NCI-H1436 treated with DMSO at 0.1 percent for 48 hours (cell line): ENCODE measurements at places on chromosomes 11 and 22.

GRCh38 chr11:13929395-13929891 is 33.1 kb upstream of the SPON1 start:
- DNase-seq: no peak

DNA sequence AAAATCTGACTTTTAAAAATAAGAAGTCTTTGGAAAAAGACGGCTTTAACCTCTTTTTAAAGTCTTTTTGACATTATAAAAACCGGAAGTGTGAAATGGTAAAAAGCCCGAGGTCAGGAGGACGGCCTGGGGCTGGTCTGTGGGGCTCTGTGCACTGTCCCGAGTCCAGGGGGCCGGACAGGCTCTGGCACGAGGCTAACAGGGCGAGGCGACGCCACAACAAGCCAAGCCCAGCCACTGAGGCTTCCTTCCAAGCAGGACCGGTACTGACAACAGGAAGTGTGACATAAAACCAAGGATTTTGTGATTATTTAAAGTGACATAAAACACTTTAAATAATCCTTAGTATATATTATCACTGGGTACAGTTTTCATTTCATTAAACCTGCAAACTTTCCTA is 39.2 kb downstream of the BRD1 start:
- DNase-seq: no peak

DNA sequence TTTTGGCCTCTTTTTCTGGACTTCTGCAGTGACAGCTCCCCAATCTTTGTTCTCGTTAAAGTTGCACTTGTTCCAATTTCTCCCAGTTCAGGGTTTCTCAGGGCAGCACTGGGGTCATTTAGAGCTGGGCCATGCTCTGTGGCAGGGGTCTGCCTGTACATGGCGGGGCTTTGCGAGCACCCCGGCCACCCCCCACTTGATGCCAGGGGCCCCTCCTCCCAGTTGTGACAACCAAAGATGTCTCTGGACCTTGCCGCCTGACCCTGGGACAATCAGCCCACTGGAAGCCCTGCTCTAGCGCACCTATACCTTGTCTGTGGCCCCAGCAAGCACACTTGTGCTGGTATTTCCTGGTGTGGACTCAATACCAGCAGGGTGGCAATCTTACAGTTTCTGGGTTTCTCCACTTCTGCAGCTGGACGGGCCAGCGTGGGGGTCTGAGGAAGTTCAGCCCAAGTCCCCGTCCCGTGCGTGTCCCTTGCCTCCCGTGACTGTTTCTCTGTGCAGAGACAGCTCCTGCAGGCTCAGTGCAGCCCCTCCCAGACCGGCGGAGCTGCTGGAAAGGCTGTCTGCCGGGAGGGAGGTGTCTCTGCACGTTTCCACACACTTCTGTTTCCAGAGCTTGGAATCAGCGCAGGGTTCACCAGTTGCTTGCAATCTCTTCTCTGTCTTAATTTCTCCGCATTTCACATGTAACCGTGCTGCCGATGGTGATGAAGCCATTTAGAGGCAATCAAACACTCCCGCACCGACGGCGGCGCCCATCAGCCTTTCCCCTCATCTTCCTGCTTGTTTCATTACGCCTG is 1328.9 kb downstream of the BRD1 start:
- no peak for DNase-seq

GRCh38 chr11:46060013-46060412 is 61.2 kb downstream of the PHF21A start:
- DNase-seq: no peak

- no peak for DNase-seq
Observed at GRCh38 chr11:112844517-112844916, 116.7 kb upstream of the NCAM1 start.

- no peak for DNase-seq
Observed at GRCh38 chr11:15636521-15637089, 521.9 kb downstream of the INSC start.

DNA sequence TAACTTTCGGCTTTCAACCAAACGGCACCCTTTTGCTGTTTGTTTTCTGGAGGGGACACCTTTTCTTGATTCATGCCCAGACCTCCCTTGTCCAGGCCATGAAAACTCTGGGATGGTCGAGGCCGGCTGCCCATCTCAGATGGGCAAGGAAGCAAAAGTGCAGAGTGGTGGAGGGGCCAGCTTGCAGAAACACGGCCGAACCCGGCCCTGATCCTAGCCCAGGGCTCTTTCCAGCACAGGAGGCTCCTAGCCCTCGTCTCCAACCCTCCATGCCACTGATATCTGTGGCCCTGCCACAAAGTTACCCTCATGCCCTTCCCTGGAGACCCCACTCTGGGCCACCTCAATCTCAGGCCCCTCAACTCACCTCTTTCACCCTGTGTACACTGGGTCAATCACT is 18.9 kb upstream of the SLC22A12 start:
- DNase-seq: no peak

GRCh38 chr22:44697423-44698141 is 4.4 kb upstream of the PRR5 start:
- no peak for DNase-seq

GRCh38 chr11:9070749-9071491 is 20.5 kb downstream of the SCUBE2 start:
- no peak for DNase-seq

DNA sequence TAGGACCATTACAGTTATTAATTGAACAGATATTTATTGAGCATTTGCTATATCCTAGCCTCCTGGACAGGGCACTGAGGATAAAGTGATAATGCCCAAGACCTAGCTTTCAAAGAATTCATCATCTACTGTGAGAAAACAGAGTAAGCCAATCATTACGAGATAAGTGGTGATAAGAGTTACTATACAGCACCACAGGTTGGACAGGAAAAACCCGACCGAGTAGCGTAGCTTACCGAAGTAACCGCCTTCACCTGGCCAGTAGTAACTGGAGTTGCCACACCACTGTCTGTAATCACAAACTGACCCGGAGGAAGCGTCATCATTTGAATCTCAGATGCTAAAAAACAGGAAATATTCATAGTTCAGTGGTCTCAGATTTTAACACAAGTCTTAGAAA is 10.0 kb upstream of the NFRKB start:
- DNase-seq: no peak

- DNase-seq: no peak
Observed at GRCh38 chr11:124153821-124154220, 29.3 kb upstream of the OR10D3 start.

- DNase-seq: no peak
Observed at GRCh38 chr22:37309211-37310074, 27.1 kb downstream of the CYTH4 start.

GRCh38 chr11:21038801-21039200 is 369.4 kb downstream of the NELL1 start:
- no peak for DNase-seq

- DNase-seq: no peak
Observed at GRCh38 chr11:8720352-8720751, 37.8 kb downstream of the RPL27A start.

DNA sequence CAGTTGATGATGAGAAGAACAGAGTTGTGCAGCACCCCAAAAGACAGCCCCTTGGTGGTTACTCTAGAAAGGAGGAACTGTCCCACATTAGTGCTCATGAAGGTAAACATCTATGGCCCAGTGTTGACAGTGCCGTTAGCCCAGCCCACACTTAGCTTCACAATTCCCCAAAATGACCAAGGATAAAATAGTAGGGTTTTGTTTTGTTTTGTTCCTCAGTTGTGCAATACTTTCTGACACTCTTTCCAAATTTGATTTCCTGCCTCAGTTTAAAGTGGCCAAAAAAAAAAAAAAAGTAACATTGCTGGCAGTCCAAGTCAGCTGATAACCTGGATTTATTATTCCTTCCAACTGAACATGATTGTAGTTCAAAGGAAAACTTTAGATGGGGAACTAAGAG is 269.4 kb downstream of the TMEM135 start:
- DNase-seq: no peak

- no peak for DNase-seq
Observed at GRCh38 chr22:30361916-30362650, 5.3 kb downstream of the CCDC157 start.

GRCh38 chr11:7050191-7050590 is 29.9 kb downstream of the NLRP14 start:
- DNase-seq: no peak

- DNase-seq: no peak
Observed at GRCh38 chr11:117127171-117127901, 16.8 kb upstream of the PAFAH1B2 start.

DNA sequence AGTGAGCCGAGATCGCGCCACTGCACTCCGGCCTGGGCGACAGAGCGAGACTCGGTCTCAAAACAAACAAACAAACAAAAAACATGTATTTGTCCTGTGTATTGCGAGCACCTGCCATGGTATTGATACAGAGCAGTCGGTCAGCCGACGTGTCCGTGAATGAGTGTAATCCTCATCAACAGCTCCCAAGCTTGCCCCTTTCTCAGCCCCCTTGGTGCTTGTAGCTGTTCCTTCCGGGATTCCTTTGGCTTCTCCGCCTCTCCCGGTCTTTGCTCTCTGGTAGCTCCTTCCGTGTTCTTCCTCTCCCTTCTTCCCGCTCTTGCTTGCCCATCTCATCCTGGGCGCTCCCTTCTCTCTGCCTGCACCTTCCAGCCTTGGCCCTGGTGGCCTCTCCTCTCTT is 10.9 kb downstream of the ZNF74 start:
- no peak for DNase-seq

DNA sequence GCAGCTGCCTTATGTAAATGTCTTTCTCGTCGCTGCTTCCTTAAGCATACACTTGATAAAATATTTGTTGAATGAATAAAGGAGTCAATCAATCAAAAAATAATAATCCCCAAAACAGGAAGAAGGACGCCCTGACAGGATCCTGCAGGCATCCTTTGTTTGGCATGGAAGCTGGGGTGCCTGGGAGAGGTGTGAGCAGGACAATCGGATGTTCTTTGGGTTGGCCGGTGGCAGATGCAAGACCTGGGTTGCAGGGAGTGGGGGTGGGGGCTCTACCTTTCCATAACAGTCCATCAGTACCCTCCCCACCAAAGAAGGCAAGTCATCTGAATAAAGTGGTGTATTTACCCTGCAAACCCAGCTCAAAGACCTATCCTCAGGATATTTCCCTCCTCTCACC is 1.4 kb upstream of the SHANK2 start:
- DNase-seq: no peak

- DNase-seq: no peak
Observed at GRCh38 chr11:29282088-29282487, 734.7 kb downstream of the KCNA4 start.

- no peak for DNase-seq
Observed at GRCh38 chr22:26956371-26956770, 299.0 kb downstream of the MIAT start.

DNA sequence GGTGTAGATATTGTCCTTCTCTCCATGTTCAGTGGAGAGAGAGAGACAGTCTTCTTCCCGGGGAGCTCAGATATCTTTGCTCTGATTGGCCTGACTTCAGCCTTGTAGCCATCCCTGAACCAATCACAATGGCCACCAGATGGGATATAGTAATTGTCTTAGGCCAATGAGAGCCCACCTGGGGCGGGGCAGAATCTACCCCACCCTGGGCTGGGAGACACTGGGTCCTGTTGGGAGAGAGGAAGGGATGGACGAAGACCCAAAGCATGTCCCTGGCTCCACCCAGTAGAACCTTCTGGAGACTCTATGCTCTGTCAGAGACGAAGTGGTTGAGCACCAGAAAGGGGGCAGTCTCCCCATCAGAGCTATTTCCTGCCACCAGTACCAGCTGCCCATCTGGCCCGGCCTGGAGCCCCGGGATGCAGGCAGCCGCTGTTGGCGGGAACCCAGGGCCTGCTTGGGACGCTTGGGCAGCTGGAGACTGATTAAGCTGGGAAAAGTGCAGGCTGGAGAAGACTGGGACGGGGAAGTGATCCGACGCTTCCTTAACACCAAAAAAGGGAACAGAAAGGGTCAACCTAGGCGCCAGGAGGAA is 31.6 kb upstream of the CBX7 start:
- DNase-seq: no peak

DNA sequence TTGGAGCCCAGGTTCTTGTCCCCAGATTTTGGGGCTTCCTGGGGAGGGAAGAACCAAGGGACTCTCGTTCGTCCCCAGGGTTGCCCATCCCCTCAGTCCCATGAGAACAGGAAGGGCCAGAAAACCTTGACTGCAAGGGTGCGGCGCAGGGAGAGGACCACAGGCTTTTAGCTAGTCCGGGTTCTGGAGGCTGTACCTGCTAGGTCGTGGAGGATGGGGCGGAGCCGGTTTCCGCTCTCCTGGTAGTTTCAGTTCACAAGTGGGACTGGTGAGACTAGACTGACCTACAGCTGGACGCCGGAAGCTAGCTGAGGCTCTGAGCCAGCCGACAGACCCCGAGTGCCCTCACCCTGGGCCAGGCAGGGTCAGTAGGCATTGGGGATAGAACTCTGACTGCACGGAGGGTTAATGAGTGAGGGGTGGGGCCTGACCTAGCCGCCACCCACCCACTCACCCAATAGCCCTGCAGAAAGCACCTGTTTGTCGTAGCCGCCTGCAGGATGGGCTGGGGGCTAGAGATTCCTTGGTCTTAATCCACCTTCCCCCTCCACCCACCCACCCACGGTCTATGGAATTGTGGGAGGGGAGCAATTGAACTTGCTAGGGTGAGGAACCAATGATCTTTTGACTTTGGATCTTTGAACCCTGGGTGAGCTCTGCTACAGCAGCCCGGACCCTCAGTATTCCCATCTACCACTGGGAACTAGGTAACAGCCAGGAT is 1.5 kb downstream of the MAFF start:
- DNase-seq: no peak

GRCh38 chr11:105274631-105275030 is 135.1 kb upstream of the CARD18 start:
- DNase-seq: no peak

- DNase-seq: no peak
Observed at GRCh38 chr22:29587938-29588699, 7.2 kb upstream of the NIPSNAP1 start.

GRCh38 chr22:48391820-48392219 is 1435.9 kb downstream of the BRD1 start:
- no peak for DNase-seq

DNA sequence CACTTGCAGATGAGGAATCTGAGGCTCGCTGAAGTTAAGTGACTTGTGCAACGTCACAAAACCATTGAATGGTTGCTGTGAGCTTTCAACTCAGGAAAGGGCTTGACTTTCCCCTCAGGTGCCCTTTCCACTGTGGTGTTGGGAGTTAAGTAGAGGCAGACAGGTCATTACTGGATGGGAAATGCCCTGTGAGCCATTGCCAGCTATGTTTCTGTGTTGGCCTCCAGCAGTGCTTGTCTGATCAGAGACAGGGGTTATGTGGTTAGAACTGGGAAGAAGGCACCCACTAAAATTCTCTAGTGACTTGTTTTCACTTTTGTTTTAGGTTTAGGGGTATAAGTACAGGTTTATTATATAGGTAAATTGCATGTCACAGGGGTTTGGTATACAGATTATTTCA is 96.6 kb downstream of the FDX1 start:
- no peak for DNase-seq

DNA sequence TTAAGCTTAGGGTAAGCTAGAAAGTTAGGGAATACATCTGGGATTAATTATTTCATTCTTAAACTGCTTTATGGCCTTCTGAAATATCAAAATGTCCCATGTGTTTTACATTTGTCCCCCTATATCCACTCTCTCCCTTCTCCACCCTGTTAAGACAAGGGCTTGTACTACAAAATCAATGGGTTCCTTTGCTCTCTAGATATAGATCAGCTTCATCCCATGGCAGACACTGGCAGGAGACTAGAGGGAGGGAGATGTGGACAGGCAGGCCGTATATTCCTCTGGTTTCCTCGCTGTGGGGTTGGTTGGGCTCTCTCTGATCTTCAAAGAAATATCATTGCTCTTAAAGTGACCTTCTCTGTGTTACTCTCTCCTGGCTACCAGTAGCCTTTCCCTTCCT is 1281.0 kb downstream of the LRRC4C start:
- no peak for DNase-seq

GRCh38 chr22:43267332-43267980 is 75.7 kb downstream of the SCUBE1 start:
- DNase-seq: no peak

GRCh38 chr22:31133911-31134310 is 6.4 kb downstream of the PLA2G3 start:
- no peak for DNase-seq
